ENCODE measurements at places on chromosomes 1 and 21. TPM values are rescaled to one million over a fixed set of nuclear protein-coding genes. Genes with fewer than 3 reads are reported as not detected.
A peak's percentile ranks its signal among the peaks of the same experiment; 100 is the strongest.

The RHEX gene
- total RNA-seq = not detected

The ALX3 gene
- total RNA-seq = not detected

The SIKE1 gene
- total RNA-seq = 26.4 TPM

GRCh38 chr1:40985875-40986274 is 6.4 kb downstream of the CTPS1 start:
- no peak for DNase-seq

DNA sequence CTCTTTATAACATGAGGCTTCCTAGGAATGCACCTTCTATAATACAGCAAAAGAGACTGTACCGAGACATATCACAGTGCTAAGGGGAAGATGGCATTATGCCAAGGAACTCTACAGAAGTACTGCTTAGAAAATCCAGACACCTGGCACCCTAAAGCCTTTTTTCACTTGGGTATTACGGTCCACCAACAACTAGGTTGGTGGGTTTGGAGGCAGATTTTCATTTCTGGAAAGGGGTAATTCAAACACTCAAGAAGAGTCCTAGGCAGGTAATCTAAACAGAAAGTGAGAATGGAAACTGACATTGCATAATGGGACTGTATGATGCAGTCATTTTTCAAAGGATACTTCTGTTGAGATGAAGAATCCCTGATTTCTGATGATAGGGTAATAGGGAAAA is 19.6 kb downstream of the SCMH1 start:
- DNase-seq = no peak

GRCh38 chr1:119327450-119328155 is 41.0 kb upstream of the HAO2 start:
- DNase-seq = no peak

GRCh38 chr1:203590603-203591002 is 36.0 kb upstream of the ATP2B4 start:
- no peak for DNase-seq

DNA sequence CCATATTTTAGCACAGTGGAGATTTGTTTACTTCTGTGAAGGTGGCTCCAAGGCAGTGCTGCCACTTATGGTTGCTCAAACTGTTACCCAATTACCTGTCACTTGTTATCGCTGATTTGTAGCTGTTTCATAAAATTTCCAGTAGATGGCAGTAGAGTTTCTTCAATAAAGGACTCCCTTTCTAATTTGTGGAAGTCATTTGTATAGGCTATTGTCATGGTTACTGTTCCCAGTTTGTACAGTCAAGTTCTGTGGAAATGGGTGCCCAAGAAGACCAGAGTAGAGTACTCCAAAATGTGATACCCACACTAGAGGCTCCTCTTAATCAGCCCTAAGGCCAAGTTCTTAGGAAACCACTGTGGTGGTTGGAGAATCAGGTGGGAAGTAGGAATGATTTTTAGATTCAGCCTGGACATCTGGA is 186.1 kb downstream of the CLEC20A start:
- DNase-seq = peak; percentile 64

DNA sequence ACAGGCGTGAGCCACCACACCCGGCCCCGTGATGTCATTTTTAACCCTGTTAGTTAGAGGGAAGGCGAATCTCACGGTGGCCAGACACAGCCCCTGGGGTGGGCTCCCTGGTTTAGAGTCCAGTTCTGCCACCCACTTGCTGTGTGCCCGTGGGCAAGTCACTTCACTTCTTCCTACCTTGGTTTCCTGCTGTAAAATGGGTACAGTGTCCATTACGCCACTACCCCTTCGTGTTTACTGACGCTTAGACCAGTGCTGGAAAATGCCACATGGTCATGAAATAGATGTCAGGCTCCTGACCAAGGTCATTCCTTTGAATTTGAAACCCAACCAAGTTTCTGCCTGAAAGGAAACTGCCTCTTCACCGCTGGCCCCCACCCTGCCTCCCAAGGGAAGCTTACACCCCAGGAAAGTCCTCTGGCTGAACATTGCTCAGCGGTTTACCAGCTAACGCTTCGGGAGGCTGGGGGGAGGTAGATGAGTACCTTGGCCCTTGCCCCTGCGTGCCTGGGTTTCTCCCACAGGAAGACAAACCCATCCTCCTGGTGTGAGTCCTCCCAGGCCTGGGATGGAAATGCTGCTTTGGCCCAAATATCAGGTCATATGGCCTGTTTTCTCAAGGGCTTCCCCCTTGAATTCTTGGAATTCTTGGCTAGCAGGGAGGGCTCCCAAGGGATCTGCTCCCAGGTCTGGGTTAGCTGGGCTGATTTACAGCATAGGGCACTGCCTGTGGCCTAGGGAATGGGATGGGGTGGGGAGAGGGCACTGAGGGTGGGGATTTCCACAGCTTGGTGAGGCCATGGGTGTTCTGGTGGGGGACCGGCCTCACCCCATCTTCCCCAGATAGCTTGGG is 7.6 kb upstream of the AADACL4 start:
- no peak for DNase-seq
